Vagina (tissue), 2 donors: ENCODE measurements at places on chromosomes 3 and 15. TPM values are rescaled to one million over a fixed set of nuclear protein-coding genes. Genes with fewer than 3 reads are reported as not detected.

GRCh38 chr3:37910671-37911400 lies 49.2 kb downstream of the CTDSPL start:
- DNase-seq: no peak

DNA sequence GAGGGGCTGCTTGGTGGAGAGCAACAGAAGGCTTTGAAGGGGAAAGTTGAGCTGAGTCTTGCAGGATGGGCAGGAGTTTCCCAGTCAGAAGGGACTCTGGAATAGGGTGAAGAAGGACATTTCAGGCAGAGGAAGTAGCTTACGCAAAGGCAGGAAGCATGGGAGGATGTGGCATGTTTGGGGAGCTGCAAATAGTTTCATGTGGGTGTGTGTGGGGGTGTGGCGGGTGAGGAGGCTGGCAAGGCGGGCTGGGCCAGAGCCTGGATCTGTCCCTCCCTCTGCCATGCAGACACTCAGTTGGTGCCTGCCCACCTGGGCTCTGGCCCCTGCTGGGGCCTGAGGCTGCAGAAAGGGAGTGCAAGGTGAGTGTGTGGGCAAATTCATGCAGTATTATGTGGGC lies 10.4 kb downstream of the TEX264 start:
- DNase-seq: no peak

CHRFAM7A gene
- total RNA-seq: not detected

- DNase-seq: no peak
Measured at GRCh38 chr3:38043486-38043885, 4.5 kb downstream of the DLEC1 start.

SLC24A5 gene
- not detected for total RNA-seq

SYNPR gene
- total RNA-seq: not detected

DNA sequence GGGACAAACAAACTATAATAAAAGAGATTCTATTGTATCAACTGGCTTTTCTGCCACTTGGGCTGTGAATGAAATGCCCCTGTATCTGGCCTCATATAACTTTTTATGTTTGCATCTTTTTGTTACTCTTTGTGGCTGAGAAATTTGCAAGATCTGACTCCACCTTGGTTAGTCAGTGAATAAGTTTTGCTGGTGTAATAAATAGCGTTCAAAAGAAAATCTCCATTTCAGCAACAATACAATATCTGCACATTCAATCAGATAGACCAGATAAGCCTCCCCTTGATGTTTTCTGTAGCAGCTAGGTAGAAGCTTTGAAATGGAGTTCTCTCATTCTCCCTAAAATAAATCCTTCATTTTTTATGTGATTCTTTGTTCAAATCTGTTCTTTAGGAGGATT lies 12.0 kb downstream of the TRAT1 start:
- no peak for DNase-seq

KCNMB2 gene
- 1.5 TPM for total RNA-seq

DNA sequence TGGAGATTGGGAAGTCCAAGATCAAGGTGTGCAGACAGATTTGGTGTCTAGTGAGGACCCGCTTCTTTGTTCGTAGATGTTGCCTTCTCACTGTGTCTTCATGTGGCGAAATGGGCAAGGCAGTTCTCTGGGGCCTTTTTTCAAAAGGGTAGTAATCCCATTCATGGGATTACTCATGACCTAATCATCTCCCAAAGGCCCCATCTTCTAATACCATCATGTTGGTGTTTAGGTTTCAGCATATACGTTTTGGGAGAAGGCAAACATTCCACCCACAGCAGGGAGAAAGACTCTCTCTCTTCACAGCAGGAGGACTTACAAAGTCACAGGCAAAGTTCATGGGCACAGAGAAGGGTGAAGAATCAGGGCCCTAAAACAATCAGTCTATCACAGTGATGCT lies 252.1 kb downstream of the RPLP1 start:
- DNase-seq: no peak

STARD5 gene
- total RNA-seq: 28.0 TPM

DNA sequence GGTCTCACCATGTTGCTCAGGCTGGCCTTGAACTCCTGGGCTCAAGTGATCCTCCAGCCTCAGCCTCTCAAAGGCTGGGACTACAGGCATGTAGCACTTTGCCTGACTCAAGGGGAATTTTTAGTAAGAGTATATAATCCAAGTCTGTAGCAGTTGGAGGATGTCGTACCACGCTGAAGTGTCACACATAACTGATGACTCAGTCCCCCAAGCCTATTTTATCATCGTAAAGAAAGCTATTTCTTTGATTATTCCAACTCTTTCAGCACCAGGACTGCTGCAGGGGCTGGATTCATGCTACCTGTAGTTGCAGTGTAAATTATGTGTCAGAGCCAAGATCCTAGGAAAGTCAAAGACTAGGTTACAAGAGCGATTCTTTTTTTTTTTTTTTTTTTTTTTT lies 1.4 kb upstream of the PRKCI start:
- DNase-seq: no peak

PROS1 gene
- 29.7 TPM for total RNA-seq

DNA sequence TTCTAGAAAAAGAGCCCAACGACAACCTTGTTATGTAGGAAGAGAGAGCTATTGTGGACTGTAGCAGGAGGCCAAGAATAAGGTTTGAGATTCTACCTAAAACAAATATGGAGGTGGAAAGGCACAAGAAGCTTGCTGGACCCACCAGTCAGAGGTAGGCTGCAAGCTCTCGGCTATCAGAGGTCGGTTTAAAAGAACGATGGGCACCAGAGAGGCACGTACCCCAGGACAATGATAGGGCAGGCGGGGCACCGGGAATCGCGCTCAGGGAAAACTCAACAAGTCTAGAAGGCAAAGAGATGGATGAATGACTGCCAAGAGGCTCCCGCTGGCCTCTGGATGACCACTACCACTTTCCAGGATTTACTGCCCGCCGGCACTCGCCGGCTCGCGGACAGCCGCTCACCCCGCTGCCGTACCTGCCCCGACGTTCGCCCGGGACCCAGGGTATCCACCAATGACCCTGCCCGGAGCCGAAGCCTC lies 1.1 kb downstream of the HDGFL3 start:
- DNase-seq: no peak

MASP1 gene
- total RNA-seq: 172 TPM

CD80 gene
- not detected for total RNA-seq

LRTM1 gene
- total RNA-seq: not detected

- no peak for DNase-seq
Measured at GRCh38 chr15:100005013-100005412, 271.8 kb upstream of the LYSMD4 start.

HACL1 gene
- total RNA-seq: 8.1 TPM

EXD1 gene
- total RNA-seq: not detected

GRCh38 chr15:70242951-70243685 lies 145.4 kb upstream of the TLE3 start:
- DNase-seq: no peak

CHST14 gene
- 8.6 TPM for total RNA-seq

DNA sequence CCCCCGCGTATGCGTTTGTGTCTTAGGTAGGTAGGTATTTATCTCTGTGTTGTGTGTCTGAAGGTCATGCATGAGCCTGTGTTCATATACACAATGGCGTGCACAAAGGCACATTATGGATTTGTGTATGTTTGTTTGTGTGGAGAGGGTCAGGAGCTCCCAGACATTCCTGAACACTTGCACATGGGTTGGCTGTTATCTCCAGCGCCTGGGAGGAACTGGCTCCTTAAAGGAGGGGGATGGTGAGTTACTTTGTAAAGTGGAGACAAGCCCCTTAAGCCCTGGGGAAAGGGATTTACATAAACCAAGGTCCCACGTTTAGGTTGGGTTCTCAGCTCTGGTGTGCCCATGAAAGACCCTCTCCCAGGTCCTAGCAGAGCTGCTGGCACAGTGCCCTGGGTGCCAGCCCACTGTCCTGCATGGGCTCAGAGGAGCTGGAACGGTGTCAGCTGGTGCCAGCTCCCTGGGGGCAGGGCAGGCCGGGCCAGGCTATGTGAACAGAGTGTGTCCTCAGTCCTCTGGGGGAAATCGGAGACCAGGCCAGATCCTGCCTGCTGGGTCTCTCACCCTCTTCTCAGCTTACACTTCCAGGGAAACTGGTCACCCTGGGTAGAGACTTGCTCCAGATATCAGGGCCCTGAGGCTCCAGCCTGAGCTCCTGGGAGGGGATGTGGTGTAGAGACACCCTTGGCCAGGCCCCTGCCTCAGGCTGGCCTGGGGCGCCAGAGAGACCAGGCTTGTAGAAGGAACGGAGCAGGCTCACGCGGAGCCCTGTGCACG lies 25.1 kb downstream of the SNX33 start:
- DNase-seq: no peak

SLC22A13 gene
- not detected for total RNA-seq

ZNF148 gene
- 16.5 TPM for total RNA-seq

DNA sequence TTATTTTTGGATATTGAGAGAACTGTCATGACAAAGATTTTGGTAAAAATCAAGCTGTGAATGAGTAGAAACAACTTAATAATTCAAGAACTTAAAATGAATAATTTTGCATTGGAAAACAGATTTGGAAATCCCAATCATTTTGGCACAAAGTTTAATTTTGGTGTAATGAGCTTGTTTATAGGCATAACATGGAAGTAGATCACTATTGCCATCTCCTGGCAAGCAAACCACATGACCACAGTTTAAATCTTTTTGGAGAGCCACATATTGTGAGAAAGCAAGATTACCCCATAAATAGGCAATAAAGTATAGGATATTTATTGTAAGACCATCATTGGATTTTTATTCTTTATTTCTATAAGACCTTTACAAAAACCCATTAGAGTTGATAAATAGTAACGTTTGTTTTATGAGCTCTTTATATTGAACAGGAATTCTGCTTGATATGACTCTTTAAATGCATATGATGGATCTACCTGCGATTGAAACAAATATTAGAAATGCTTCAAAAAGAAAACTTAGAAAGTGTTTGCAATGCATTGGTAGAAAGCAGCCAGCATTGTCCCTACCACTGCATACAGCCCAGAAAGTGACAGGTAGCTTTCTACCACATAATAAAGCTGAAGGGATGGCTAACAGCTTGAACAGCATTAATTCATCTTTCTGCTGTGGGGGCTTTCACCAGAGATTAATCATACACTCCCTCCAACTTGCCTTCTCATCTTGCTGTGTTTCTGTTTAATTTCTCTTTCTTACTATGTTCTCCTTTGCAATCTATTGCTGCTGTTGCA lies 766.8 kb downstream of the TBL1XR1 start:
- DNase-seq: no peak

RFTN1 gene
- total RNA-seq: 47.4 TPM

FEZF2 gene
- total RNA-seq: not detected

DNA sequence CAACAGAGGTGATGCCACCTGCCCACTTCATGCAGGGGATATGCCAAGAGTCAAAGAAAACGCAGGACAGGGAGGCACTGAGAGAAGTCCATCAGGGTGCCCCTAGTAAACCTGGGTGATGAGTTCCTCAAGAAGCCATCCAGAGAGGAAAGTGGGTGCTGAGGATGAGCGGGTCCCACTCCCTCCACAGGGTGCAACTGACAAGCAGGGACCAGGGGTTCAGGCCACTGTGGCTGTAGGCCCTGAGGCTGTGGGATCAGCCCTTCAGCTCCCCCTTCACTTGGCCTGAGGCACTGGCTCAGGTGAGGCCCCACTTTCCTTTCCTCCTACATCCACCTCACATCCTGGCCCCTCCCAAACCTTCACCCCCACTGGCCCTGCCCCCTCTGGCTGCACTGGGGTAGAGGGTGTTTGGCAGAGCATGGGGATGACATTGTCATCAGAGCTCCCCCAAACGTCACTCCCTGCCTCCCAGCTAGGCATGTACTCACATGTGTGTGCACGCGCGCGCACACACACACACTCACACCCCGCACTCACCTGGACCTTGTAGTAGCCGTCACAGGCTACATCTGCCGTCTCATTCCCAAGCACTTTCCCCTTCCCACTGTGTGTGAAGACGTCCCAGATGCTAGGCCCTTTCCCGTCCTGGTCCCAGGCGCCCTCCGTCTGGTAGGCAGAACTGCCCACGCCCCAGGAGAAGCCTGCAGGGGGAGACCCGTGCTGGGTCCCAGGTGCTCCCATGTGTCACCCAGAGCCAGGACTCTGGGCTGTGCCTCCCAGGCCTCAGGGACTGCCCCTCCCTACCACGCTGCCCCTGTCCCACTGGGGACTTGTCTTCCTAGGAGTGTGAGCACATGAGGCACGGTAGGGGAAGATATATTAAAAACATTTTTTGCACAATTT lies 1.4 kb downstream of the LCTL start:
- no peak for DNase-seq

GRCh38 chr3:146161663-146162002 lies 649 bp upstream of the PLOD2 start:
- DNase-seq: no peak

DNA sequence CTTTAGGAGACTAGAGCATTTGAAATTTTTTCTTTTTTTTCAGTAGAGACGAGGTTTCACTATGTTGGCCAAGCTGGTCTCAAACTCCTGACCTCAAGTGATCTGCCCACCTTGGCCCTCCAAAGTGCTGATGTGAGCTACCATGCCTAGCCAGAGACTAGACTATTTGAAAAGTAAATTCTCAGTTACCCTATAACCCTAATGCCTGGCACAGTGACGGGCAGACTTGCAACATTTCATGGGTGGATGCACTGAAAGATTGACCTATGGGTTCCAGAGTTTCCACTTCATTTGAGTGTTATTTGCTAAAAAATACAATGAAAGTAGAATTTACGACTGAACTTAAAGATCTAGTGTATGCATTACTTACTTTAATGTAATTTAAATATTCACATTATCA lies 45.7 kb upstream of the LIPC start:
- no peak for DNase-seq

GRCh38 chr15:80265021-80265420 lies 13.0 kb upstream of the CTXND1 start:
- DNase-seq: no peak

DNA sequence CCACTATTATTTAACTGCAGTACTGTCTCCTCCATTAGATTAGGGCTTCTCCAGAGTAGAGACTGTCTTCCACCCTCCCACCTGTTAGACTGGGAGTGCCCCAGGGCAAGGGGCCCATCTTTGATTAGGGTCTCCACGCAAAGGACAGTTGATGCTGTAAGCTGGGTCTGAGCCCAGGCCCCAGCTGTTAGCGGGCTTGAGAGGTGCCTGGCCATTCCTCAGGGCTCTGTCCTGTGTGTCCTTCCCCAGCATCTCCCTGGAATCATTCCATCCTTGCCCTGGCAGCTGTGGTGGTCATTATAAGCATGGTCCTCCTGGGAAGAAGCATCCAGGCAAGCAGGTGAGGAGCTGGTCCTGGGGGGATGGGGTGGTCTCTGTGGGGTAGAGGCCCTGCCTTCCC lies 6.1 kb downstream of the SLC51B start:
- peak; percentile 83 for DNase-seq
